A549 treated with dexamethasone at 1 μM for 4 hours (cell line): ENCODE measurements at places on chromosomes 6 and 20. TPM values are rescaled to one million over a fixed set of nuclear protein-coding genes. Genes with fewer than 3 reads are reported as not detected.

SESN1 gene
- total RNA-seq, result 9.0 to 11.3 TPM (median 10.0 TPM) in 5 replicates

TMEM74B gene
- 2.4 to 3.5 TPM (median 3.1 TPM) in 5 replicates for total RNA-seq

WFDC13 gene
- total RNA-seq, result not detected in 5 replicates

OR2H1 gene
- total RNA-seq, result not detected in 5 replicates

MOCS1 gene
- total RNA-seq, result 2.0 to 3.3 TPM (median 2.7 TPM) in 5 replicates

ISM1 gene
- 0.16 to 0.24 TPM (median 0.18 TPM) in 5 replicates for total RNA-seq

EPB41L2 gene
- 37.7 to 42.4 TPM (median 39.4 TPM) in 5 replicates for total RNA-seq

HS3ST5 gene
- total RNA-seq, result not detected in 5 replicates
